Renal pelvis (tissue), 12 donors: ENCODE measurements at places on chromosomes 7 and 10.

DNA sequence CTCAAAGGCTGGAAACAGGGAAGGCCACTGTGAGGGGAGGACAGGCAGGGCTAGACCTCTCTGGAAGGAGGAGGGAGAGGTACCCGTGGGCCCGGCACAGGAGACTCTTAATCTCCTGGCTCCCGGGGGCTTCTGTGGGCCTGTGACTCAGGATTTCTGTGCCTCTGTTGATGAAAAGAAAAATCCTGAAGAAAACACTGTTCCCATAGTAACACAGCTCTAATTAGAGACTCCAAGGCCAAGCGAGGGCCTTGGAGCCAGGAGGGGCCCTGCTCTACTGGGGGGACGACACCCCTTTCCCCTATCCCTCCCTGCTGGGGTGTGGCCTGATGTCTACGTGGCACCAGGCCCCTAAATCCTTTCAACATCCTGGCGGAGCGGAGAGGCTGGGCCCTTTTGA, 174.1 kb upstream of the TNRC18 start:
- DNase-seq: no peak

GRCh38 chr7:66521675-66522074, 107.0 kb upstream of the KCTD7 start:
- DNase-seq: no peak

DNA sequence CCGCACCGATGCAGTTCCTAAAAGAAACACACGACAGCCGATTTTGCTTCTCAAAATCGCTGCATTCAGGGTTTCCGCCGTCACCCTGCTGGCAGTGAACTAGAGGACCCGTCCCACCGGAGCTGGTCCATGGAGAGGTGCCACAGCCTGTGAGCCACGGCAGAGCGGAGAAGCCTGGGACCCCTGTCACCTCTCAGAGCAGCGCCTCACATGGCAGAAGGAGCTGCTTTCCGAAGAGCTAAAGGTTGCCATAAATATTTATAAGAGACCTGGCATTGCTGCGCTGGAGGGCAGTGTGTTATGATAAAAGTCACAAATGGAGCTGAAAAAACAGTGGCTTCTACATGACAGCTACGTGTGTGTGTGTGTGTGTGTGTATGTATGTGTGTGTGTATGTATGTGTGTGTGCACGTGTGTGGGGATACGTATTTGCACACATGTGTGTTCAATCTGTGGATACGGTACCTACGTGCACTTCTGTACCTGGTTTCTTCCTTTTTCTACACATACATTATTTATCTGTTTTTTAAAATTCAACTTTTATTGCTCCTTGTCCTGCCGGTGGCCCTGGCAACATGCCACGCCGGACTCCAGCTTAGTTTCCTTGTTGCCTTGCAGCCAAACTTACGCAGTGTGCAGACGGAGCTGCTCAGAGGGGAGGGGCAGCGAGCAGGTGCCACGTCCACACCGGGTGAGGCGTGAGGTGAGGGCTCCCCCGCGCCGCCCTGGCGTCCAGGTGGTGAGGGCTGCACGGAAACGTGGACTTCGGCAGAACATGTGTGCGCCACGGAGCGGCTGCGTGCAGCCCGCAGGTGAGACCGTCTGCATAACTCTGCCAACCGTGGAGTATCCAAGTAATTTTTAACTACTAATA, 115.2 kb upstream of the PITRM1 start:
- DNase-seq: no peak

DNA sequence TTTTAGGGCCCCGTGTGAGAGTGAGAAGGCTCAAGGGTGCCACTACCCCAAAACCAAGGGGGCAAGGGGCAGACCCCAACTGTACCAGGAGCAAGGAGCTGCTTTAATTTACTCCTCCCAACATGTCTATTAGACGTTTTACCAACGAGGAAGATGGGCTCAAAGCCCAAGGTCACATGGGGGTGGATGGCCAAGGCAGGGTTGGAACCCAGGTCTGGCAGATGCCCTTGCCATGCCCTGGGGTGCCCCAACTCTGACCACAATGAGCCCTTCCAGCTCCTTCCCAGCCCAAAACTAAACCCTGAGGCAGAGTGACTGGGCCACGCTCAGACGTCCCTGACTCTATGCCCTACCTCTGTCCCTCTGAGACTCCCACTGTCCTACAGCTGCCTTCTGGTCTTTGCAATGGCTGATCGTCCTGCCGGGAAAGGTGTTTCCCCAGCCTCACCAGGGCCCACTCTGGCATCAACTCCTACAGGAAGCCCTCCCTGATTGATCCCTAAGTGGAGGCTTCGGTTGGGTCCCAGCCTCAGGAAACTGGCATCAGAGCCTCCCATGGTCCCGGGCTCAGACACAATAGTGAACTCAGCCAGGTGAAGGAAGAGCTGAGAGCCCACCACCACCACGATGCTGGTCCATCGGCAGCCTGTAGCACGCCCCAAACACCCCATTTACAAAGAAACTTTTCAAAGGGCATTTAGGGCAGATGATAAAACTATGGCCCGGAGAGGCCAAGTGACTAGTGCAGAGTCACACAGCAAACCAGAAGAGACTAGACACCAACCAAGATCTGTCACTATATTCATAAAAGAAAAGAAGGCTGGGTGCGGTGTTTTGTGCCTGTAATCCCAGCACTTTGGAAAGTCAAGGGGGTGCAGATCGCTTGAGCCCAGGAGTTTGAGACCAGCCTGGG, 60.2 kb upstream of the MYL10 start:
- DNase-seq: no peak

GRCh38 chr7:70457482-70457881, 674.5 kb upstream of the GALNT17 start:
- DNase-seq: no peak

DNA sequence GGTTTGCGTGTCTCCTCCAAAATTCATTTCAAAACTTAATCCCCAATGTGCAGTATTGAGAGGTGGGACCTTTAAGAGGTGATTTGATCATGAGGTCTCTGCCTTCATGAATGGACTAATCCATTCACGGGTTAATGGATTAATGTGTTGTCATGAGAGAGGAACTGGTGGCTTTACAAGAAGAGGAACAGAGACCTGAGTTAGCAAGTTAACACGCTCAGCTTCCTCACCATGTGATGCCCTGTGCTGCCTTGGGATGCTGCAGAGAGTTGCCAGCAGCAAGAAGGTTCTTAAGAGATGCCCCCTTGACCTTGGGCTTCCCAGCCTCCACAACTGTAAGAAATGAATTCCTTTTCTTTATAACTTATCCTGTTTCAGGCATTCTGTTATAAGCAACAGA, 3.7 kb upstream of the TCTN3 start:
- no peak for DNase-seq

DNA sequence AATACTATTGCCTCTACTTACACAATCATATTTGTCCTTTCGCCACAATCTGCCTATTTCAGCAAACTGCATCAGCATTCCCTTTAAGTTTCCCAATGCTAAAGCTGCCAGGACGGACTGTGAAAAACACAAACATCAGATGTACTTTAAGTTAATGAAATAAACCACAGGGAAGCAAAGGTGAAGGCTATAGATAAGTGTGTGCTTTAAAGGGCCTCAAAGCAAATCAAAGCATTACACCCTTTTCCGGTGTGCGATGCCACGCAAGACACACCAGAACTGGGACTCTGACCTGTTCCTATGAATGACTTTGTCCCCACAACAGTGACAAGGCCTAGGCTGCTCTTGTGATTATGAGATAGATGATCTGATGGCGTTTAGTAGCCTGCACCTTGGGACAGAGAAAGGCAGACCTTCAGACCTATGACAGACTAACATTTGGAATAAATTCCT, 23.4 kb downstream of the SLC26A3 start:
- DNase-seq: no peak

GRCh38 chr7:157685430-157686284, 348.9 kb downstream of the DNAJB6 start:
- no peak for DNase-seq

DNA sequence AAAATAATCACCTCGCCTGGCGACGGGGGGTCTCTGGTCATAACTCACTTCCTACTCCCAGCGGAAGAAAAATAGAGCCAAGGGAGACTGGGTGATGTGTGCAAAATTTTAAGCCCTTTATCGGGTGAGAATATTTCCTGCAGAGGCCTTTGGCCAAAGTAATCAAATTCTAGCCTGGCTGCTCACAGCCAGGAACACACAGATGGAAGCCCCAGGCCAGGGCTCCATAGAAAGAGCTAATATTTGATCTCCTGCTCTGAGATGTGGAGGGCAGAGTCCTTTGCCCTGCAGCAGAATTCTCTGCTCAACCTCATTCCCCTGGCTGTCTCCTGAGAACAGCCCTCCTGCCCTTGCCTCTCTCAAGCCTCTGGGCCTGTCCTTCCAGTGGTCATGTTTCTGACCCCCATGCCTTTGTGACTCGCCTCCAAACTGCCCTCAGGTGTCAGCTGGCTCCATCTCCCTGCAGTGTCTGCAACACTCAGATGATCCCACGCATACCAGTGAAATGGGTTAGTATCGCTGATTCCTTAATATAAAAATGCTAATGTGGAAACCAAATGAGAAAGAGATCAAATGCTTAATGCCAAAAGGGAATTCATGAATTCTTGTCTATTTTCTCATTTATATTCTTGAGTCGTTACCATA, 34.5 kb downstream of the FRMD4A start:
- no peak for DNase-seq

- no peak for DNase-seq
Measured at GRCh38 chr7:7157177-7157886, 25.0 kb upstream of the C1GALT1 start.

GRCh38 chr7:33661430-33662160, 243.7 kb upstream of the BMPER start:
- DNase-seq: no peak

DNA sequence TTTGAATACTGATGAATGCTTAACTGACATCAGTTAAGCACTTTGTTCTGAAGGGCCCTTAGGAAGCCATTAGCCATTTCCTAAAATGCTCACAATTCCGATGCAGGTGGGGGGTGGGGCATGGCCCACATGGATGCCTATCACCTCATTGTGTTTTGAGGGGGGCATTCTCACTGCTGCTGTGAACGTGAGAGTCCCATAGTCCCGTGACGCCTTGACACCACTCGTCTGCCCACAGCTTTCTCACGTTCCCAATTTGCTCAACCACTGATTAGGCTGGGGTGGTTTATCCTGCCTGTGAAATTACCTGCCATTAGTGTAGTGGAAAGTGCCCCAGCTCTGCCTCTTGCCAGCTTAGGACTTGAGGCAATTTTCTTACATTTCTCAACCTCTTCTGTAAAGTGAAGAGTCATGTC, 31.9 kb downstream of the DUSP5 start:
- no peak for DNase-seq

GRCh38 chr10:127982601-127983000, 75.7 kb downstream of the PTPRE start:
- no peak for DNase-seq

DNA sequence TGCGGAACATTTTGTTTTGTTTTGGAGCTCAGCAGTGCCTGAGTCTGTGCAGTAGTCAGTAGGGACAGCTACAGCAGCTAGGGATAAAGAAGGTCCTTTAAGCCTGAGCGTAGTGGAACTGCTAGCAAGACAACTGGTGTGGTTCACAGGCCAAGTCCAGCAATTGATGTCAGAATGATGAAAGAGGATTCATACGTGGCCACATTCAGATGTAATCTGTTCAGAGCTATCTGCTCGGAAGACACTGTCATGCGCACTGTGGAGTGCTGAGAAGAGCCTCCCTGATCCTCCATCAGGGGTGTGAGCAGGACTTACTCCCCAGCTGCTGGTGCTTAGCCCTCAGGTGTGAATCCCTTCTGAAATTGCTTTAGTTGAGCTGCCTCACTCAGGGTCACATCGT, 79.6 kb upstream of the ANKRD1 start:
- no peak for DNase-seq

GRCh38 chr7:105429746-105430612, 41.3 kb upstream of the SRPK2 start:
- peak; percentile 75 for DNase-seq

DNA sequence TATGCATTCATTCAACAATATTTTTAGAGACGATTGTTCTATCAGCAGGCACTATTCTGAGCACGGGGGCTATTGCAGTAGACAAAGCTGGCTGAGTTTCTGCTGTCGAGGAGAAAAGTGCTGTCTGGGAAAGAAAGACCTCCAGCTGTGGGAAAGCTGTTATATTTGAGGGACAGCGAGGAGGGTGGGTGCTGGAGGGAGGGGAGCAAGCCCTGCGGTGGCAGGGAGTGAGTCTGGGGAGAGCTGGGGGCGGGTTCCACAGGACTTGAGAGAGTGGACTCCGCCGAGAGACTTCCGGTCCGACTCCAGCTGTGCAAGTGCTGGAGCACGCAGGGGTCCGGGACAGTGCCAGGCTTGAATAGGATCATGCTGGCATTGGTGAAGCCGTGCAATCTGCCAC, 602.1 kb upstream of the FOXK1 start:
- DNase-seq: no peak

GRCh38 chr7:136692221-136692620, 176.2 kb upstream of the CHRM2 start:
- no peak for DNase-seq

DNA sequence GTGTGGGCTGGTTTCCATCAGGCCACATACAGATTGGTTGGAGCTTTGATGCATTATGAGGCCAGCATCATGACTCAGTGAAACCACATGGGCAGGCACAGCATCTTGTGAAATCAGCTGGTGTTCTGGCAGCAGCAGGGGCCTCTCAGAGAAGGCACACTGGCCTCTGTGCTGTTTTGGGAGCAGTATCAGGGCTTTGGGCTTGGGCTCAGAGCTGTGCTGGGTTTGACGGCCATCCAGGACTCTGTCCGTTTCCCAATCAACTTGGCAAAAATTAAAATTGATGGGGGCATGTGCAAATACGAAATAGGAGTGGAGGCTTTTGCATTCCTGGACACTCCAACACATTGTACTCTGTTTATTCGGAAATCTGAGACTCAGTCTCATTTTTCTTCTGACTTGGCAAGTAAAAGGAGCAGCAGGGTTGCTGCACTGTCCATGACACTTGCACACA, 190.9 kb downstream of the BMPER start:
- DNase-seq: peak; percentile 63

GRCh38 chr7:96040250-96040772, 268.0 kb downstream of the DYNC1I1 start:
- no peak for DNase-seq

GRCh38 chr10:52221923-52222322, 92.2 kb upstream of the DKK1 start:
- no peak for DNase-seq

GRCh38 chr7:78363866-78364265, 565.3 kb downstream of the PHTF2 start:
- no peak for DNase-seq
